ENCODE measurements at places on chromosomes 7 and 10.
A peak's percentile ranks its signal among the peaks of the same experiment; 100 is the strongest.

DNA sequence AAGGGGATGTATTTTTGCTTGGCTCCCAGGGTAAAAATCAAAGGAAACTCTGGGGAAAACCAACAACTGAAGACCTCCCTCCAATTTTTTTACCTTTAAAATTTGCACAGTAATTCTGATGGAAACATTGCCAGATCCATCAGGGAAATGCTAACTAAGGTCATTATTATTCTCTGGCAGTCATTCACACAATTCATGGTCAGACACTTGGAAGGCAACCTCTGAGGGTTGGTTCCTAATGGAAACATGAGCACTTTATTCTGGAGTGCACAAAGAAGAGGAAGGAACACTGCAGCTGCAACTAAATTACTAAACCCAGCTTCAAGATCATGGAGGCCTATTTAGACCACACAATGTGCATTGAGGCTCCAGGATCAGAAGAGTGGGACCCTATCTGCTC is 34.2 kb downstream of the SRI start:
- DNase-seq = no peak

- DNase-seq = no peak
Measured at GRCh38 chr7:110564246-110564645, 526.7 kb upstream of the LRRN3 start.

- DNase-seq = no peak
Measured at GRCh38 chr7:23471106-23471859, 992 bp upstream of the IGF2BP3 start.

DNA sequence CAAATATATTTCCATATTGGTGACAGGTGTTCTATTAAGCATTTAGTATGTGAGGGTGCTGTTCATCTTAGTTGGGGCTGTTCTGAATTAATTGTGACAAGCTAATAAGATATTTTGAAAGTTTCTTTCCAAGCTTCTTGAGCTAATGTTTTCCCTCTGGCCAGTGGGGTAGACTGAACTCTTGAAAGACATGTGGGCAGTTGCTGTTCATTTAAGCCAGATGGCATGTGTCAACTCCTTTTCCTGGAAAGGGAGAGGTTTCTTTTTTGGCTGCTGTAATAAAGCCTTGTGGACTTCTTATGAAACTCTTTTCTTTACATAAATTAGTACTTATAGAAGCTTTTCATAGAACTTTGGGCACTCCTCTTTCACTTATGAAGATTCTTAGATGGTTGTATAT is 21.7 kb downstream of the RAB18 start:
- peak; percentile 52 for DNase-seq

DNA sequence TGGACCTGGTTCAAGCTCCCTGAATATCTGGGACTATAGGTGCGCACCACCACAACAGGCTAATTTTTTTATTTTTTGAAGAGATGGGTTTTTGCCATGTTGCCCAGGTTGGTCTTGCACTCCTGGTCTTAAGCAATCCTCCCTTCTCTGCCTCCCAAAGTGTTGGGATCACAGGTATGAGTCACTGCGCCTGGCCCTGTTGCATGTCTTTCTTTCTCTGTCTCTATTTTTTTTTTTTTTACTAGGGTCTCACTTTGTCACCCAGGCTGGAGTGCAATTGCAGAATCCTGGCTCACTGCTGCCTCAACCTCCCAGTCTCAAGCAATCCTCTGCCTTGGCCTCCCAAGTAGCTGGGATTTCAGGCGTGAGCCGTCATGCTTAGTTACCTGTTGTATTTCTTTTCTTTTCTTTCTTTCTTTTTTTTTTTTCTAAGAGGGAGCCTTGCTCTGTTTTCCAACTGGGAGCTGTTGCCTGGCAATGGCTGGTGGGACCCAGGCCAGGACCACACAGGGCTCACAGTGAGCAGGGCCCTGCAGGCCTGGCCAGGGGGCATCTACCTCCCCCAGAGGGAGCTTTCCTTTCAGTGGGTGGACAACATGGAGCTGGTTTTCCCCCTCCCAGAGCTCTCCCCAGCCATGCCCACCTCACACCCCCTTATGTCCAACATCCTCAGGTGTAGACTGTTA is 6.0 kb downstream of the MYL7 start:
- no peak for DNase-seq

GRCh38 chr10:17548162-17548561 is 69.0 kb downstream of the HACD1 start:
- DNase-seq = no peak

All from HFF-Myc (cell line).